ENCODE measurements at places on chromosomes 5 and 9.
A peak's percentile ranks its signal among the peaks of the same experiment; 100 is the strongest.

DNA sequence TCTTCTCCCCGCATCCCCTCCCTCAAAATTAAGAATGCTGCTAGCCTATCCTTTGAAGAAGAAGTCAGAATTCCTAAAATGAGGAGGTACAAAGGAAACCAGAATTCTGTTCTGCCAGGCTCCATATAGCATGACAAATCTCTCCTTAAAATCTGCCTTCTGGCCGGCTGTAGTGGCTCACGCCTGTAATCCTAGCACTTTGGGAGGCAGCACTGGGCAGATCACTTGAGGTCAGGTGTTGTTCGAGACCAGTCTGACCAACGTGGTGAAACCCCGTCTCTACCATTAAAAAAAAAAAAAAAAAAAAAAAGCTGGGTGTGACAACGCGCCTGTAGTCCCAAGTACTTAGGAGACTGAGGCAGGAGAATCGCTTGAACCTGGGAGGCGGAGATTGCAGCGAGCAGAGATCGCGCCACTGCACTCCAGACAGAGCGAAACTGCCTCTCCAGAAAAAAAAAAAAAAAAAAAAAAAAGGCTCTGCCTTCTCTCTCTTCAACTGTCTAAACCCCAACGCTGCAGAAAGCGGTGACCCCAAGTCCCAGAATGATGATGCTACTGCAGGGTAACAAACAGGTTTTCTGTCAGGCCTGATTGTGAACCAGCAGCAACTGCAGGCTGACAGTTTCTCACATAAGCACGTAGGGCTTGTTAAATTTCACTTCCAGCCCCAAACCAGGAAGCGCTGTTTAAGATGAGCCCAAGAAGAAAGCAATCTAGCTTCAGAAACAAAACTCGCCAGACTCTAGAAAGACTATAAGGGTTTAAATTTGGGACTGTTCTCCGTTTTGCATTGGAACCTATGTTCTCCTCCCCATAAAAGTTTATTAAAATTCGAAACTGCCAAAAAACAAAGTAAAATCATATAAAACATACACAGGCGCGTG, 963 bp upstream of the CAST start:
- peak; percentile 58 for DNase-seq

- DNase-seq: peak; percentile 6
These were observed 952 bp upstream of the AMACR start for GRCh38 chr5:34008802-34009201.

GRCh38 chr5:134432677-134433359, 21.1 kb upstream of the CDKN2AIPNL start:
- DNase-seq: no peak

DNA sequence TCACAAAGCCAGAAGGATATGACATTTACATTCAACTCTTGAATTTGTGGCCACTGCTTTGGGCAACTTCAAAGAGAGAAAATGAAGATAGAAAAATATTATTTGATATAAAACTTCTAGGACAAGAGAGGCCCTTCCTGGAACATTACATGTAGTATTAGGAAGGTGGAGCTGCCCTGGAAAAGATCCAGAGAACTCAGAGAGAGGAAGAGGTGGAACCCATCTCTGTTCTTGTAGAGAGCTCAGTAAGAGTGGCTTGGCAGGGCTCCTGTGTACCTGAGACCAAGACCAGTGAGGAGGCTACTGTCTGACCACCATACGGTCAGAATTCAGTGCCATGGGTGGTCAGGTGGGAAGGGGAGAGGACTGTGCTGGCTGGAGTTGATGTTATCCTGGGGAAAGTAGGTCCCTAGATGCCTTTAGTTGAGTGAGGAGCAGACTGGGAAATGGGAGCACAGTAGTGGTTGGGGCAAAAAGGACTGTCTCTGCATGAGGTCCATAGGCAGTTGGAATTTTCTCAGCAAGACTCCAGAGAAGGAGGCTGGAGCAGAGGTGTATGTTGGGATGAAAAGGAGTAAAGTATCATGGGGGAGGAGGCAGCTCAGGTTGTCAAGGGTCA, 7.6 kb downstream of the TGFBI start:
- DNase-seq: no peak

- DNase-seq: no peak
These were observed 81.0 kb downstream of the DCP2 start for GRCh38 chr5:113057557-113057984.

DNA sequence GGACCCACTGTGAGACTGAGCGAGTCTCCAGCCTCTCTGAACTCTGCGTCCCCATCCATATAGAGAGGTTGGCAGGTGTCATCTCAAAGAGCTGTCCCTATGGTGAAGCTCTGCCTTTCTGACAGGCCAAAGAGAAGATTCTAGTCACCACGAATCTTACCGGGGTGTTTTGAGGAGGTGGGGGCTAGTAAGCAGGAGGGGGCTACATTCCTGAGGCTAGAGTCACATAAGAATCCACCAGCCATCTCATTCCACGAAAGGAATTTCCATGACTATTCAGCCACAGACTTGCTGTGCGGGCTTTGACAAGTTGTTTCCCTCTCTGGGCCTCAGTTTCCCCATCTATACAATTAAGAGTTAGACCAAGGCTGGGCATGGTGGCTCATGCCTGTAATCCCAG, 16.3 kb downstream of the PDGFRB start:
- no peak for DNase-seq

- no peak for DNase-seq
These were observed 6.2 kb downstream of the TRIM32 start for GRCh38 chr9:116693233-116693731.

- DNase-seq: no peak
These were observed 33.0 kb upstream of the ARHGAP26 start for GRCh38 chr5:142737179-142737578.

DNA sequence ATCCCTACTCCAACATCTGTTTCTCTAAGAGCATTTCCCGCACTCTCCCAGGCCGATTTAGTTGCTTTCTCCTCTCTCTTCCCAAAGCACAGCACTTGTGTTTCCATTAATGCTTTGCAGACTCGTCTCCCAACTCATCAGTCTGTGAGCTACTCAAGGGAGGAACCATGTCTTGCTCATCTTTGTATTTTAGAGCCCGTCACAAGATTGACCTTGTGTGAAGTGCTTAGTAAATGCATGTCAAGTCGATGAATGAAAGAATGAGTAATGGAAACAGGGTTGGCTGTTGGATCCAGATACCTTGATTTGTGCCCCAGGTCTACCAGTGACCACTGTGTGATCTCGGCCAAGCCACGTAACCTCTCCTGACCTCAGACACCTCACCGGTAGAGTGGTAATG, 99.3 kb downstream of the KLF4 start:
- no peak for DNase-seq

DNA sequence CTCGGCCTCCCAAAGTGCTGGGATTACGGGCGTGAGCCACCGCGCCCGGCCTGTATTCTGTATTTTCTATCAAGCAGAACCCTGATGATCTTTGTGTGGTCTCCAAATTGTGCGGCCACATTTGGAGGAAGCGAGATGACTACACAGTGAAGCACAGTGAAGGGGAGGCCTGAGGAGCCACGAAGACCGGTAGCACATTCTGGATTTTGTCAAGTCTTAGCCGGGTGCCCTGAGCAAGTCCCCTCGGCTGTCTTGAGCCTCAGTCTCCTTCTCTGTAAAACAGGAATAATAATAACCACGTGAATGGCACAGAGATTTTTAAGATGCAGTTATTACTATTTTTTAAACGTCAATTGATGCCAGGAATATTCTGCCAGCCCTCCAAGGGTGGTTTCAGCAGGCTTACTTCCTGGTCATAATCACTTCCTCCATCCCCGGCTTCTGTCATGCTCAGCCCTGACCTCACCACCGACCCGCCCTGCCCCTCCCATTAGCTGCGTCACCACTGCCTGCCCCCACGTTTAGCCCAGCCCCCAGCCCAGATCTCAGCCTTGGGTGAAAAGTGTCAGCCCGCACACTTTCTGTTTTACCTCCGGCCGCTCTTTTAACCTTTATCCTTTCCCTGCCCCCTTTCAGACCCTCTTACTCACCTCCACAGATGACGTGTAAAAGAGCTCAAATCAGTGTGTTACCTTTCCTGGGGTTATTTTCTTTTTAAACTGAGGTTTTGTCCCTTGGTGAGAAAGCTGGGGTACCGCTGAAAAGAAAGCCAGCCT, 27.0 kb upstream of the ERGIC1 start:
- DNase-seq: peak; percentile 90

Data from CD4-positive, alpha-beta T cell treated with Interleukin-2 at 100 ng/mL for 4 hours (primary cell).